ENCODE measurements at places on chromosomes 16 and 17.

GRCh38 chr17:20205609-20206008 lies 196.4 kb downstream of the SPECC1 start:
- DNase-seq, result no peak

- no peak for DNase-seq
Observed at GRCh38 chr17:64982139-64982915, 63.0 kb upstream of the LRRC37A3 start.

- no peak for DNase-seq
Observed at GRCh38 chr17:62565817-62566216, 61.7 kb upstream of the MRC2 start.

DNA sequence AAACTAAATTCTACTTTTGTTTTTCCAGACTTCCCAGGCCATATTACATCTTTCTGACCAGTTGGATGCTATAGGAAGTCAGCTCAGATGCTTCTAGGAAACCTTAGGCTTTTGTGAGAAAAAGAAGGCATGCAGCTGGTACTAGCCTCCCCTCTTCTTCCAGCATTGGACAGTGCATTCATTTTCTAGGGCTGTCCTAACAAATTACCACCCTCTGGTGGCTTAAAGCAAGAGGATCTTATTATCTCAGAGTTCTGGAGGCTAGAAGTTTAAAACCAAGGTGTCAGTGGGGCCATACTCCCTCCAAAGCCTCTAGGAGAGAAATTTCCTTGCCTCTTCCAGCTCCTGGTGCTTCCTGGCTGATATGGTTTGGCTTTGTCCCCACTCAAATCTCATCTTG lies 467.8 kb downstream of the SLC39A11 start:
- no peak for DNase-seq

DNA sequence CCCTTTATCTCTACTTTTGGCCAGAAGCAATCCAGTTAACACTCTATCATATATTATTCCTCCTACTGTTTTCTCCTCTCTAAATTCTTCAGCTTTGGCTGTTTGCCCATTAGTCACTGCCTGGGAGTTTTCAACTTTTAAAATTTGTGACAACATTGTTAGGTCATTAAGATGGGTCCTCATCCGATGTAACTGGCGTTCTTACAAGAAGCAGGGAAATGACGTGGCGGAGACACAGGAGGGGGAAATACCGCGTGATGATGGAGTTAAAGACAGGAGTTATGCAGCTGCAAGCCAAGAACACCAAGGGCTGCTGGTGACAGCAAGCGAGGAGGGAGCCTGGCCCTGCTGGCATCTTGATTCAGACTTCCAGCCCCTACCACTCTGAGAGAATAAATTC lies 34.8 kb upstream of the CPHXL start:
- DNase-seq, result no peak

GRCh38 chr16:89410322-89410721 lies 80.0 kb downstream of the ANKRD11 start:
- DNase-seq, result no peak

DNA sequence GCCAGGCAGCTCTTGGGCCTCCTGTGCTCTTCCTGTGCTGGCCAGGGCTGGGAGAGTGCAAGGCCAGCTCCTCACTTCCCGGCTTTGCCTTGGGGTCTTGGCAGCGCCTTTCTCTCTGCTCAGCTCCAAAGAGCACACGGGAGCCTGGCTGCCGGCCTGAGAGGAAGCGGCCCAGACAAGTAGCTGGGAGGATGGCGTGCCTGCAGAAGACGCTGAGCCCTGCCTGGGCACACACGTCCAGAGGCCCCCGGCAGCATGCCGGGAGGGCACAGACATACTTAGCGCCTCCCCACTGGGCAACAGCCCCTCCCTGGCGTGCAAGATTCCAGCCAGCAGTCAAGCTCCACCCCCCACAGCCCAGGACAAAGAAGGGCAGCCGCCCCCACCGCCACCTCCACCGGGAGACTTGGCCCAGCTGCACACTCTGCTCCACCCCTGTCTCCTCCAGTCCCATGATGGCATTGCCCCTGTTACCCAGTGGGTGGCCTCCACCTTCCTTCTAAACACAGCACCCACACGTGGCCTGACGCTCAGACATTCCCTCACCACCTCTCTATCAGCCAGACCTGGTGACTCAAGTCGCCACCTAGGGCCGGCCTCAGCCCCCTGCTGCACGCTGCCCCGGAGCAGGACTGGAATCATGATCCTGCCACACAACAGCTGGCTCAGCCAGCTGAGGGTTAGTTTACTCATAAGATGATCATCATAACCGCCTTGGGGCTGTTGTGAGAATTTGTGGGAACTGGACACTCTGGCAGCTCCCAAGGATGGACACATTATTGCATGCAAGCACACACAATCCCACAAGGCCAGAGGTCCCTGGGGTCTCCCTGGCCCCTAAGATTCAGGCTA lies 12.4 kb downstream of the SGCA start:
- peak; percentile 55 for DNase-seq

GRCh38 chr16:63652091-63652490 lies 1469.8 kb downstream of the CDH11 start:
- DNase-seq, result no peak

DNA sequence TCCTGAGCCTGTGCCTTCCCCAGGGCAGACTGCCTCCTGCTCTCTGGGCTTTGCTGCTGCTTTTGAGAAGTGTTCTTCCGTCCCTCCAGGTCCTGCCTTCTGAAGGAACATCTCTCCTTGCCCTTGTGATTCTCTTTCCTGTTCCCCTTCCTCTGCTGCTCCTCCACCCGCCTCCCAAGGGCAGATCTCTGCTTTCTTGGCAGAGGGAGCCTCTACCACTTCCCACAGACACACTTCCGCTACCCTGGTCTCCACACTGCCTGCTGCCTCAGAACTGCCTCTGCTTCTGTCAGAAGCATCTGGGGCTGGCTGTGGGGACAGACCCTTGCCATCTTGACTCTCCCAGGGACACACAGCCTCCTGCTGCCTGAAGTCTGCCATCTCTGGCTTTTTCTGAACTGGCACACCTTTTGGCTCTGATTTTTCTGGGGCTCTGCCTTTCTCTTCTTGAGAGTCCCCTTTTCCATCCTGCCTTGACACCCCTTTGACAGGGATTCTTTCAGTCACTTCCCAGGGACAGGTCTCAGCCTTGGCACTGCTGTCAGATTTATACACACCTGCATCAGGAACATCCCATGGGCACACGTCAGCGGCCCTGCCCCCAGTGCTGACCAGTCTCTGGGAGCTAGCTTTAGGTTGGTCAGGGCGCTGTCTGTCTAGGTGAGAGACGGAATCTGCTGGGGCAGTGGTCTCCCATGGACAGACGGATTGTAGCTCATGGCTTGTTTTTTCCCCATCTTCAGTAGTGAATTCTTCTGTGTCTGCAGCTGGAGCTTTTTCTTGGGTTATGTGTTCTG lies 16.6 kb downstream of the GPR179 start:
- DNase-seq, result no peak

GRCh38 chr17:68431661-68432071 lies 25.6 kb downstream of the WIPI1 start:
- DNase-seq, result peak; percentile 51

- DNase-seq, result no peak
Observed at GRCh38 chr17:40675905-40676304, 10.9 kb upstream of the KRT222 start.

GRCh38 chr16:66923866-66924265 lies 1.5 kb downstream of the RRAD start:
- DNase-seq, result no peak

DNA sequence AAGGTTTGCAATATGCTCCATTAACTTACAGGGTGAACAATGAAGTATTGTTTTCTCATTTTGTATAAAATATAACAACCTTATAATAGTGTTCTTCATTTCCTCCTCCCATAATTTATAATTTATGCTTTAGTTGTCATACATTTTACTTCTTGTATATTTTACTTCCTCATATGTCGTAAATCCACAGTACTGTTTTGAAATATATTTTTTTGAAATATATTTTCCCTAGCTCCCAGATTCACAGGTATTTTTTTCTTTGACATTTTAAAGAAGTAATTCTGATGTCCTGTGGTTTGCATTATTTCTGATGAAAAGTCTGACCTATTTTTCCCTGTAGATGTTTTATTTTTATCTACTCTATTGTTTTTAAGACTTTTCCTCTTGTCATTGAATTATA lies 52.7 kb downstream of the VMP1 start:
- DNase-seq, result no peak

- DNase-seq, result no peak
Observed at GRCh38 chr16:72609933-72610332, 438.0 kb upstream of the PMFBP1 start.

GRCh38 chr16:64983963-64984362 lies 137.9 kb downstream of the CDH11 start:
- no peak for DNase-seq

DNA sequence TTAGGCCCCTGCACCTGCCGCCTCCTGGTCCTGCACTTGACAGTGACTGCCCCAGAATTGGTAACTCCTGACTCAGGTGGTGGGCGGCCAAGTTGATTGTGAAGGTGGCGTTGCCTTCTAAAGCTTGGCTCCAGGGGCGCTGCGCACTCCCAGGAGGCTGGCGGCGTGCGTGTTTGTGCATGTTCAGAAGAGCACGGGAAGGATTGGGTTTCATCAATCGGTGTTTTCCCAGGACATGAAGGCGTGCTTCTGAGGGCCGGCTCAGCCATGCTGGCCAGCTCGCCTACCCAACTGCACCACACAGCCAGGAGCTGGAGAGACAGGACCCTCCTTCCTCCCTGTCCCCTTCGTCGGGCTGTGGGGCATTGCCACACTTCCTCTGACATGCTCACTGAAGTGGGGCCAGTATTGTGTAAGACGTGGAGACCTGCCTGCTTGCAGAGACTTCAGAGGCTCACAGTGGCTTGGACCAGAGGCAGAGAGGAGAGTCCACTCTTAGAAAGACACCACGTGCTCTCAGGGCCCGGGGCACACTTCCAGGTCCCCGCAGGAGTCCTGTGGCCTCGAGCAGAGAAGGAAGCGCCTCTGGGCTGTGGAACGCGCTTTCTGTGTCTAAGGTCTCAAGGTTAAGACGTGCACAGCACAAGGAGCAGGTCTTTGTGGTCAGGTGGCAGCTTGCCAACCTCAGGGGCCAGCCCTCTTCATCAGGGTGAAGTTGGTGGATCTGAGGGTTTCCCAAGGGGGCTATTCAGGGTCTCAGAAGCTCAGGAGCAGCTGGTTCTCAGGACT lies 2.8 kb downstream of the RAB40C start:
- DNase-seq, result no peak

- no peak for DNase-seq
Observed at GRCh38 chr17:1217089-1217385, 37.3 kb upstream of the ABR start.

DNA sequence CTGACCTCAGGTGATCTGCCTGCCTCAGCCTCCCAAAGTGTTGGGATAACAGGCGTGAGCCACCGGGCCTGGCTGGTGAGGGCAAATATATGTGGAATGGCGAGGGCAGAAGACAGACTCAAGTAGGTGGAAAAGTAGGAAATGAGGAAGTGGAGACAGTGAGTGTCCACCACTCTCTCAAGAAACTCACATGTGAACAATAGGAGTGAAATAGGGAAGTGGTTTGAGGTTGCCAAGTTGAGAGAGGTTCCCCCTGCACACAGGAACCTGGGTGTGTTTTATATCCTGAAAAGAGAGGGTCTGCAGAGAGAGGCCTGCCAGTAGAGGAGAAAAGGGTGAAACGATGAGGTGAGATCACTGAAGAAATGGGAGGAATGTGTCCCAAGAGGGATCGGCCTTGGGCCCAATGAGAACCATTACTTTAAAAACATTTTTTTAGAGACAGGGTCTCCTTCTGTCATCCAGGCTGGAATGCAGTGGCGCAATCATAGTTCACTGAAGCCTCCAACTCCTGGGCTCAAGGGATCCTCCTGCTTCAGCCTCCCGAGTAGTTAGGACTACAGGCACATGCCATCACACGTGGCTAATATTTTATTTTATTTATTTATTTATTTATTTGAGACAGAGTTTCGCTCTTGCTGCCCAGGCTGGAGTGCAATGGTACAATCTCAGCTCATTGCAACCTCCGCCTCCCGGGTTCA lies 17.1 kb upstream of the CORO1A start:
- DNase-seq, result no peak

DNA sequence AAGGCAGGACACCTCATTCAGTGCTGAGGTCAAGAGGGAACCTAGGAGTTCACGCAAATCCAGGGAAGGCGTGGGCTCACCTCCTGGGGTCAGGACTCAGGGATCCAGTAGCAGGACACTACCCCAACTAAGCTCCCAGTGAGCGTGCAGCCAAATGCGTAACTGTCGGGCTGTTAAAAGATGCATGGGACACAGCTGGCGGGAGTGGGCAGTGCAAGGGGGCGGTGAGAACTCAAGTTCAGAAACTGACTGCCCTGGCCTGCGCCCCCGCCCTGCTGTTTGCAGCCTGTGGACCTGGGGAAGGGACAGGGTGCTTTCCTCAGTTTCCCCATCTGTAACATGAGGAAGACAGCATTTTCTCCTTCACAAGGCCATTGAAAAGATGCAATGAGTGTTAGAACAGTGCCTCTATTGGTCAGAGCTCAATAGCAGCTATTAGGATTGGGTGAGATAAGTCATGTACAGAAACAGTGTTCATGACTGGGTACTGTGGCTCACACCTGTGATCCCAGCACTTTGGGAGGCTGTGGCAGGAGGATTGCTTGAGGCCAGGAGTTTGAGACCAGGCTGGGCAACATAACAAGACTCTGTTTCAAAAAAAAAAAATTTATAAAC lies 20.2 kb downstream of the CDIPT start:
- no peak for DNase-seq

DNA sequence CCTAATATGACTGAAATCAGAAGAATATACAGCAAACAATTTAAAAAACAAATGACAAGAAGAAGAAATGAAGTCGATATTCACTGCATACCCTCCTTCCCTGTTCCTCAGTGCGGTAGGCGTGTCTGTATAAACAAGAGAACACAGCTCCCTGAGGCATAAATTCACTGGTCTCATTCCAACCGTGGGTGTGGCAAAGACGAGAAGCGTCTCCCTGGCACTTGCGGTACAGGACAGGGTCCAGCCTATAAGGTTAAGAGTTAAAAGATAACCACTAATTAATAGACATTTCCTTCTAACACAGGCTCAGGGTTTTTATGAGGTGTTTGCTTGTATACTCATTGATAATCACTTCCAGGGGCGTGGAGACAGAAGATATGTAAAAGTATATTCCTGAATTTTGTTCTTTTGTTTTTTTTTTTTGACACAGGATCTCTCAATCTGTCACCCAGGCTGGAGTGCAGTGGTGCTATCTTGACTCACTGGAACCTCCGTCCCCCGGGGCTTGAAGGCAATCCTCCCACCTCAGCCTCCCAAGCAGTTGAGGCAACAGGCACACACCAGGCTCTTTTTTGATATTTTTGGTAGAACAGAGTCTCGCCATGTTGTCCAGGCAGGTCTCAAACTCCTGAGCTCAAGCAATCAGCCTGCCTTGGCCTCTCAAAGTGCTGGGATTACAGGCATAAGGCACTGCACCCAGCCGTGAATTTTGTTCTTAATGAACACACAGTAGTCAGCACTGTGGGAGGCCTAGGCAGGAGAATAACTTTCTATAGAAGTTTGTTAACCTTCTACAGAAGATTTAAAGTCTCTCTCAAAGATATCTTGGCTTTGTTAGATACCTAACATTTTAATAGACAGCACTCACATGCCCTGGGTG lies 59.1 kb upstream of the CLEC18B start:
- no peak for DNase-seq

GRCh38 chr16:67943619-67944504 lies at the start of gene LCAT:
Gene LCAT, minus strand, starts transcription at chr16:67944120. Its CDS starts 19 bp downstream, at chr16:67944101.
- DNase-seq, result no peak

GRCh38 chr16:87000001-87000400 lies 317.2 kb downstream of the C16orf95 start:
- no peak for DNase-seq

GRCh38 chr17:34717092-34717491 lies 137.7 kb downstream of the TMEM132E start:
- no peak for DNase-seq

GRCh38 chr16:24257958-24258357 lies 1.8 kb downstream of the CACNG3 start:
- no peak for DNase-seq
